ENCODE measurements at places on chromosomes 1 and 21.

DNA sequence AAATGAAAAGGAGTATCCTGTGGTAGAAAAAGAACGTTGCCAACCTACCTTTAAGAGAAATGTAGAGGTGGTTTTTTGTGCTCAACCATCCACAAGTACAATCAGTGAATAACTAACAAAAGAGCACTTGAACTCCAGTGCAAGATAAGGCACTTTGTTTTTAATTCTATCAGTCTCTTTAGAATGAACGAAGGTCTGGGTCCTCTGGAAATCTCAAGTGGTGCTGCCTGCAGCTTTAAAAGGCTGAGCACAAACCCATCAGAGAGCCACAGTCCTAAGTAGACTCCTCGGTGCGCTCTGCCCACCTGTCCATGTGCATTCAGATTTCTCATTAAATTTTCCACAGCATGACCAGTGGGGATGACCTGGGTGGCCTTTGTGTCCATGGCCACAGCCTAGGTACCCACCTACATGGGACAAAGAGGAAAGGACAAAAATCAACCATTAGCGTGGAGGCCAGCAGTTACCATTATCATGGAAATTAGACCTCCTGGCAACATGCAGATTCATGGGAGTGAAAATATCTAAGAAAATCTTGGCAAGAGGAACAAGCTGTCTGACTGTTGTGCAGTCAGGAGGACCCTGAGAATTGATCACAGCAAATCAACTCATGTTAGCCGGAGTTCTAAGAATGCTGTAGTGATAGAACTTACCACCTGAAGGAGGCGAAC, 9.4 kb downstream of the TRIM45 start:
- DNase-seq = no peak

GRCh38 chr1:59596432-59596831, 218.3 kb upstream of the HOOK1 start:
- no peak for DNase-seq

GRCh38 chr1:224594851-224595250, 21.3 kb upstream of the CNIH3 start:
- no peak for DNase-seq

GRCh38 chr1:68442822-68443556, 6.8 kb downstream of the RPE65 start:
- DNase-seq = no peak

GRCh38 chr1:173097001-173097400, 46.3 kb upstream of the TNFSF18 start:
- no peak for DNase-seq

- DNase-seq = no peak
Measured at GRCh38 chr1:30219675-30220074, 503.7 kb downstream of the MATN1 start.

- peak; percentile 56 for DNase-seq
Measured at GRCh38 chr21:32770871-32771523, 558 bp downstream of the PAXBP1 start.

DNA sequence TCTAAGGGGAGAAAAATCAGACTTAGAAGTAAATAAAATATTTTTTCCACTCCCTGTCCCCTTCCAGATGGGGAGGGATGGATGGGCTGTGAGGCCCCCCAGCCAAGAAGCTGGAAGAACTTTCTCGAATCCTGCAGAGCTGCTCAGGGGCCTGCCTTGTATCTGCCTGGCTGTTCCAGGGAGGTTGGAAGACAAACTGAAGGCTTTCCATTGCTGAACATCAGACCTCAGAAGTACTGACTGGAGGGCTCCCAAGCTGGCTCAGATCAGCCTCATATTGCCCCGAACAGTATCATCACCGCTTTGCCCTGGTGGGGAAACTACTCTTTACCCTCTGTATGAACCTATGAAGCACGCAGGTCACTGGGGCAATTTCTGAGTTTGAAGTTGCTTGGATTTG, 12.4 kb upstream of the F3 start:
- no peak for DNase-seq

DNA sequence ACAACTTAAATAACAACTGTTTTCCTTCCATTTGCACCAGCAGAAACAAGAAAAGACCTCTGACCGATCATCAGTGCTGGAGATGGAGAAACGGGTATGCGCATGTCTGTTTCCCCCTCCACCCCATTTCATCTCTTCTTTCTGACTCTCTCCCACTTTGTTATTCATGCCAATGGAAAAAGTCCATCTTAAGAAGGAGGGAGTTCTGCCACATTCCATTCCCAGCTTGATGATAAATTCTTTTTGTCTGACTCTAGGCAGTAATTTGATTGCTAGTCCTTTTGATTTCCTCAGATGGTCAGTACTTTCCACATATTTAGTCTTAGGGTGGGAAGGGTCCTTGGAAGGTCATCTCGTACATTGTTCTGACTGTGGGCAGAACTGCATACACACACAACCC, 142.5 kb downstream of the SYT2 start:
- DNase-seq = no peak

DNA sequence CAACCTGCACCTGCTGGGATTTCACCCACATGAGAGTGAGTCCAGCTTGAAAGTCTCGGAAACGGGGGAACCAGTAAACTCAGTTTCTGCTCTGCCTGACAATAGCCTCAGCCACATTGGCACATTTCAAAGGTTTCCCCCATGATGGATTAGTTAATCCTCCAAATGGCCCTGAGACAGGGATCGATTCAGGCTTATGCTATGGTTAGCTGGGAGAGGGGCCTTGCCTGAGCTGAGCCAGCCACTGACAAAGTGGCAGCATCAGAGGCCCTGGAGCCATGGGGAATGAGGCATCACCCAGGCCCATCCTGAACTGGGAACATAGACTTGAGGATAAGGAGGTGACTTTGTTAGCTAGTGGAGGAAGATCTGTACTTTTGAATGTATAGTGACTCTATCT, 2.9 kb upstream of the CLSTN1 start:
- DNase-seq = no peak

GRCh38 chr1:233689748-233690254, 75.9 kb downstream of the KCNK1 start:
- no peak for DNase-seq

GRCh38 chr1:182111496-182111895, 50.0 kb upstream of the ZNF648 start:
- DNase-seq = no peak

DNA sequence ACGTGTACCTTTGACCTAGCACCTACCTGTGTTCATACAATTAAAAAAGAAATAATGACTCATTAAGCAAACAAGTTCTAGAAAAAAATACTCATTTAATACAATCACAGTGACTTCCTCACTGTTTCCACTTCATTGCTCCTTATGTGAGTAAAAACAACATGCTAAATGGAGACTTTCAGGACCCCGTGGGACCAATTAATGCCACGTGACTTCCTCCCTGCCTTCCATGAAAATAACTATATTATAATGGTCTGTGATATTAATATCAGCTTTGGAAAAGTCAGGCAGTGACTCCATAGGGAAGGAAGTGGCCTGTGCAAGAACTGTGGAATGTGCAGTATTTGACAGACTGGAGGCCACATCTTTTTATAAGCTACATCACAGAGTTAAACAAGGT, 337.8 kb downstream of the HLX start:
- peak; percentile 32 for DNase-seq

DNA sequence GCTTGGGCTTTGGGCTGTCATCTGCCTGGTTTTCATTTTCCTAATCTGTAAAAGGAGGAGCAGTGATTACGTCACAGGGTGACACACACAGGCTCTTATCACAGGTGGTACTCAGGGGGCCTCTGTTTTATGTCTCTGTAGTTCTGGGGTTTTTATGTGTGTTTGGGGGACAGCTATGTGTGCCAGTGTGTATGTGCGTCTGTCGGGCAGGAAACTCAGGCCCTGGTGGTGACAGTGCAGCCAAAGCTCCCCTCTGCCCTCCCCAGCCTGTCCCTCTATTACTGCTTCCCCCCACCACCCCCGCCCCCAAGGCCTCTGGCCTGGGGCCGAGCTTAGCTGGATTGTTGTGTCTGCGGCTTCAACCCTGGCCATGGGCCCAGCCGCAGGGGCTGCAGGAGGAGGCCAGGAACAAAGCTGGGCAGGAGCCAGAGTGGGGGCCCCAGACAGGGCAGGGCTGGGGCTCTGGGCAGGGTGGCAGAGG, 13.3 kb downstream of the MFAP2 start:
- DNase-seq = peak; percentile 57

- DNase-seq = no peak
Measured at GRCh38 chr1:67639361-67639760, 45.6 kb upstream of the GADD45A start.

- no peak for DNase-seq
Measured at GRCh38 chr1:56803561-56804156, 15.5 kb downstream of the FYB2 start.

GRCh38 chr1:6246497-6247467, 2.8 kb downstream of the HES3 start:
- peak; percentile 76 for DNase-seq

- no peak for DNase-seq
Measured at GRCh38 chr1:3065396-3065795, 3.6 kb upstream of the PRDM16 start.

- no peak for DNase-seq
Measured at GRCh38 chr1:183697814-183698590, 44.9 kb upstream of the APOBEC4 start.

DNA sequence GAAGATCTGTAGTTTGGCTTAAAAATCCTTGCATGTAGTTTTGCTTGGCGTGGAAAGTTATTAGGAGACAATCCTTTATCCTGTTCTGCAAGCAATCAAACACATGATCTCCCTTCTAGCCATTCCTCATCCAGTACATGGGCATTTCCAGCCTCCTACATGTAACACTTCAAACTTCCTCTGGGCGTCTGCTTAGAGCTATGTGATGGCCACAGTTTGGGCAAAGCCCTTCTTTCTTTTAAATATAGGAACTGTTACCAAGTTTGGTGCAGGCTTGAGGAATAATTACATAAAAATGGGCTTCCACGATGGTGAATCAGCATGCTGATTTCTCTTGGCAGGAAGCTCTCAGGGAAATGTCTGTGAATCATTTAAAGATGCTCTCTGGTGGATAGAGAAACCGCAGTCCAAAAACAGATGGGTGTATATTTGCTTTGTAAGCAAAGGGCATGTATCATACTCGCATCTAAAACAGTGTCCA, 176.9 kb upstream of the FMN2 start:
- DNase-seq = no peak

DNA sequence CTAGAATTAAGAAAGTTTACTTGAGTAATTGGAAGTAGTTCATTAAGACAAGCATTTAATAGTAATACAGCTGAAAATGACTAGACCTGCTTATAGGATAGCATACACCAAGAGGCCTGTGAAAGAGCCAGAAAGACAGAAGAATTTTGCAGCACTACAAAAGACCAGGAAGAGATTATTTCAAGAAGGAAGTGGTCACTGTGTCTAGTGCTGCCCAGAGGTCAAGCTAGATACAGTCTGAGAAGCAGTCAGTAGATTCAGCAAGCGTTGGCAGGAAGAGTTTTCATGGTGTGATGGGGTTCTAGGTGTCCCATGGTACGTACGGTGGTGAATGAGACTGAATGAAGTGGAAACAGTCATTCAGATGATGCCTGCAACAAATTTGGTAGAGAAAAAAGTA, 31.5 kb downstream of the RGS8 start:
- DNase-seq = no peak

DNA sequence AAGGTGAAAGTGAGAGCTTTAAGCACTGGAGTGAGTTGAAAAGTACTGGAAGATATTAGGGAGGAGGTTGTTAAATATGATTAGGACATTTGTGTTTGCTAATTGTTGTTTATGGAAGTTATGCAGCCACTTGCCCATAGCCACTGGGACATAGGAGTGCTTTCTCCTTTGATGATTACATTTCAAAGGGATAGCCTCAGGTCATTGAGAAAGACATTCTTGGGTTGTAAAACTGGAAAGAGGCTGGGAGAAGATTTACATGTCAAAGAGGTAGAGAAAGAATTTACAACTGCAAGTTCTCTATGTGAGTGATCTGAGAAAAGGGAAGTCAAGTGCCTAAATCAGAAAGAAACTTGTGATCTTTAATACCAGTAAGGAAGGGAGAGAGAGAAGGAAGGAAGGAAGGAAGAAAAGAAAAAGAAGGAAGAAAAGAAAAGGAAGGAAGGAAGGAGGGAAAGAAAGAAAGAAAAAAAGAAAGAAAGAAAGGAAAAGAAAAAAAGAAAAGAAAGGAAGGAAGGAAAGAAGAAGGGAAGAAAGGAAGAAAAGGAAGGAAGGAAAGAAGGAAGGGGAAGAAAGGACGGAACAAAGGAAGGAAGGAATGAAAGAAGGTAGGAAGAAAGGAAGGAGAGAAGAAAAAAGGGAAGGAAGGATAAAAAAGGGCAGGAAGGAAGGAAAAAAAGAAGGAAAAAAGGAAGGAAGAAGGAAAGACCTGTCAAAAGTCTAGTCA, 284.6 kb upstream of the DPYD start:
- no peak for DNase-seq

DNA sequence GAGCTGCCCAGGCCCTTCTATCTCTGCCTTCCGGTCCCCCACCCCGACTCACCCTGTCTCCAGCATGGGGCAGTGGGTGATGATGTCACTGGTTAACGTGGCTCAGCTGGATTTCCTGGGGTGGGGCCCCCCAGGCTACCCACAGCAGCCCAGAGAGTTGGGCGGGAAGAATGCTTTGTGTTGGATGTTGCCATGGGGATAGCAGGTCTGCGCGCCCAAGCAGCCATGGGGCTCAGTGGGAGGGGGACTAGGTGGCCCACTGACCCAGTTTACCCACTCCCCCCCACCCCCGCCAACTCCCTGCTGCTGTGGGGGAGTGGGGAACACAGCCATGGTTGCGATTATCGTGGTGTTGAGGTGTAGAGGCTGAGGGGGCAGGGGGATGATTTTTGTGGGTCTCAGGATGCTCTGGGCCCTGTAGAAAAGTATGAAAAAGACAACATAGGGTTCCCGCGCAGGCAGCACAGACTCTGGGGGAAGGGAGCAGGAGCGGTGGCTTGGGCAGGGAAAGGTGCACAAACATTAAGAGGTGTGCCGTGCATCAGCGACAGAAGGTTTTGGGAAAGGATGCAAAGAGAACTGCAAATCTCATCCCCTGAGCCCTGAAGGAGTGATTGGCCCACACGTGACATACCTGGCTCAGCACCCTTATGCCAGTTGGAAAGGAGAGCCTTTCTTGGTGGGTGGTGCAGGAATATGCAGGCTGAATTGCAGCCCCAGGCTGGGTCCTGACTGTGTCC, 8.5 kb downstream of the CELSR2 start:
- DNase-seq = no peak

- DNase-seq = peak; percentile 85
Measured at GRCh38 chr1:223712194-223712849, at the start of gene CAPN2. Gene CAPN2, plus strand, starts transcription at chr1:223712539. Its CDS starts 102 bp downstream, at chr1:223712641.

DNA sequence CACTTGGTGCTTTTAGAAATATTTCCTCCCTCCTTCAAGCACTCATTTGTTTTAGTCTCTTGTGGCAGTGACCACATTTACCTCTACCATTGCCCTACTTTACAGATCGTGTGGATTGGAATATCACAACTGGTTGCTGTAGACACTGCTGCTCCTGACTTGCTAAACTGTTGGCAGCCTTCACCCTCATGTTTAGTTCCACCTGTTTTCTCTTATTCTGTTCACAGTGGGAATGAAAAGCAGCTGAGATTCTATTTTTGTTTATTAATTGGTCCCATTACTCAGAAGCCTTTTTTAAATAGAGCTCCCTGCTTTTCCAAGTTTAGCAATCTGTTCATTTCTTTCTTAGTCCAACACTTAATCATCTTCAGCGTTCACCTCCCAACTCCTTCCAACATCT, 308.9 kb downstream of the RWDD3 start:
- DNase-seq = no peak
